Stimulated activated CD8-positive, alpha-beta memory T cell treated with anti-CD3 and anti-CD28 coated beads, Interleukin-4, amount 100 ng/mL, for 4 hours (primary cell): ENCODE measurements at places on chromosomes 7 and 10.

DNA sequence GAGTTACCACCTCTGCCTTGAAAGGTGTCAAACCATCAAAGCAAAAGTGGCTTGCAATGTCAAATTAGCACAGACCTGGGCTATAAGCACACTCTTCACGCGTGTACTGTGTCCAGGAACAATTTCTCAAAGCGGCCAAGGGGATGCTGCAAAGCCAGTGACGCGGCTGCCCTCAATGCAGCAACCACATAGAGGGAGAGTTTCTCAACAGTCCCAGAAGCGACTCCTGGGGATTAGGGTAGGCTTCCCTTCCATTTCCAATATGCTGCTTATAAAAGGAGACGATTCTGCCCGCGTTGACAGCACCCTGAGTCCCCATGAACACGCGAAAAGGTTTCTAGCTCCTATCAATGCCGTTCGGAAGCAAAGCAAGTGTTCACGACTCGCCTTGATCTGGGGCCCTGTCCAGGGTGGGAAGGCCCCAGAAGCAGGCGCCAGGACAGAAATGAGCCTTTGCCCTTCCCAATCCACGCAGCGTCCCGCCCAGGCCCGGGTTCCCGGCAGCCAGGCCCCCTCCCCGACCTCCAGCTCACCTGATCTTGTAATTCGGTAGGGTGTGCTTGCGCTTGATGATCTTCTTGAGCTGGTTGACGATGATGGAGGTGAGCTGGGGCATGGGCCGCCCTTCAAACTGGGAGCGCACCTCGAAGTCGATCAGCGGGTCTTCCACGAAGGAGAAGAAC is 1.3 kb downstream of the PDZD8 start:
- DNase-seq: no peak

DNA sequence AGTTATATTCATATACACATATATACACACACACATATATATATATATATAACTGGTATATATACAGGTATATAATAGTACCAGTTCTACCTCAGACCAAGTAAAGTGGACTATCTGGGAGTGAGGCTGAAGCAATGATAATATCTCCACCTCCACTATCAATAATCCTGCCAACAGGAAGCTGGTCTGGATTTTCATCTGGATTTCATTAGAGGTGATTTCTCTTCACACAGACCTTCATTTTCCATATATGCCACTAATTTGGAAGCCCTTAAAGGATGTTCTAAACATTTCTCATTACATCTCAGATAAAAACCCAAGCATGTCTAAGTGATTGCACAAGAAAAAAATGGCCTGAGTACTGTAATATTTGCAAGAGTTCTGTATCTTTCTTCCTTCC is 1.7 kb upstream of the SLC35B4 start:
- no peak for DNase-seq

DNA sequence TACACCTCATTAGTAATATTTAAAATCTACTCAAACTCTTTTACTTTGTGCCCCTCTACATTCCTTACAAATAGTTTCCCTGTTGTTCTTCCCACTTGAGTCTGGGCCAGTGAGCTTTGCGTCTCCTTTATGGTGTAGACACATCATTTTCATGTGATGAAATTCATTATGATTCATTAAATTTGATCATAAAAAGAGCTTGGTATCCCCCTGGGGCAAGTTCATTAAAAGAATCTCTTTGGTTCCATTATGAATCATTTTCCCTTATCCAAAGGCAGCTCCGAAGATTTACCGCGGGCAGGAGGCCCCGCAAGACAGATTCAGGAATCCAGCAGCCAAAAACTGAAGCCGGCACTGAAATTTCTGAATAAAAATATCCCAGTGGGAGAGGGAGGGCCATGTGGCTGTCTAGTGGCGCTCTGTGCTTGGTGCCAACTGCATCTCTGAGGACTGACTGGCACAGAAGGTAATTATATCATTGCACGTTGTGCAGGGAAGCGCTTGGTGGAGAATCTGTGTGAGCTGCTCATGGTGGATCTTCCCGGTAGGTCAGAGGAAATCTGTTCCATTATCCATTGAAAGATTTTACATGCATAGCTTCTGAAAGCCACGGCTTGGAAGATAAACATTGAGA is 151.4 kb upstream of the PITRM1 start:
- no peak for DNase-seq

GRCh38 chr10:126533644-126534043 is 136.8 kb downstream of the C10orf90 start:
- no peak for DNase-seq

- no peak for DNase-seq
These were observed 24.6 kb upstream of the NPFFR1 start for GRCh38 chr10:70308121-70309060.

- no peak for DNase-seq
These were observed 14.7 kb downstream of the AQP1 start for GRCh38 chr7:30926313-30926712.

DNA sequence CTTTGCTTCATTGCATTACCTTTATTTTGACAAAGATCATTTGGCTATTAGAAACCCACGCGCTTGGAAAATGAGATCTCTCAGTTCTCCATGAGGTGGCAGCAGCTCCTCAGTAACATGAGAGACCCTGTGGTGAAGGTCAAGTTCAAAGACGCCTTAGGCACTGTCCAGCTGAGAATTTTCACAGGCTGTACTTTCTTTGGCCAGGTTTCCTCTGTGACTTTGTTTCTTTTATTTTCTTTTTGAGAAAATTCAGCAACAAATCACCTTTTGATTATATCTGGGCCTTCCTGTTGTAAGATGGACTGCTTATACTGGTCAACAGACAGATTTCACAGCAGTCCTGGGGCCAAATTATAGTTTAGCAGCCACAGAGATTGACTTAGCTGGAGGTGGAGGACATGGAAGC is 54.5 kb downstream of the RAB18 start:
- DNase-seq: no peak
